A549 treated with dexamethasone at 1 μM for 4 hours (cell line): ENCODE measurements at places on chromosomes 1 and 21. TPM values are rescaled to one million over a fixed set of nuclear protein-coding genes. Genes with fewer than 3 reads are reported as not detected.

The OR2M3 gene
- total RNA-seq, result not detected in 5 replicates

The KRTAP12-2 gene
- total RNA-seq, result not detected in 5 replicates

The ZNF691 gene
- total RNA-seq, result 6.7 to 8.2 TPM (median 7.4 TPM) in 5 replicates

The BSND gene
- 0.01 TPM in 1 of 5 replicates, not detected in the others for total RNA-seq

The ATP1A2 gene
- 0.05 to 0.19 TPM (median 0.08 TPM) in 5 replicates for total RNA-seq

The ICOSLG gene
- total RNA-seq, result 4.0 to 5.6 TPM (median 4.5 TPM) in 5 replicates

The FMO5 gene
- 0.17 to 0.46 TPM (median 0.39 TPM) in 5 replicates for total RNA-seq

The BACH1 gene
- total RNA-seq, result 4.3 to 7.7 TPM (median 5.4 TPM) in 5 replicates

The DRAXIN gene
- total RNA-seq, result 0.03 to 0.11 TPM (median 0.06 TPM) in 5 replicates

The CACHD1 gene
- 1.3 to 1.6 TPM (median 1.5 TPM) in 5 replicates for total RNA-seq

The NKAIN1 gene
- total RNA-seq, result 1.0 to 1.4 TPM (median 1.1 TPM) in 5 replicates

The TCHH gene
- 0.25 to 0.33 TPM (median 0.26 TPM) in 5 replicates for total RNA-seq

The SLC27A3 gene
- total RNA-seq, result 1.1 to 2.0 TPM (median 1.5 TPM) in 5 replicates

The PYHIN1 gene
- total RNA-seq, result not detected in 5 replicates

The ZYG11A gene
- 2.0 to 2.9 TPM (median 2.5 TPM) in 5 replicates for total RNA-seq

The UROD gene
- 42.4 to 50.3 TPM (median 44.4 TPM) in 5 replicates for total RNA-seq

The UBL4B gene
- not detected in 5 replicates for total RNA-seq

The RBP7 gene
- 4.5 to 6.1 TPM (median 5.4 TPM) in 5 replicates for total RNA-seq

The ZMYND12 gene
- 0.27 to 0.69 TPM (median 0.39 TPM) in 5 replicates for total RNA-seq

The CADM3 gene
- total RNA-seq, result 0.12 to 0.26 TPM (median 0.21 TPM) in 5 replicates

The ARMH1 gene
- 0.35 to 1.2 TPM (median 0.71 TPM) in 5 replicates for total RNA-seq

The GJC2 gene
- 0.14 to 0.47 TPM (median 0.27 TPM) in 5 replicates for total RNA-seq

The HMGN1 gene
- total RNA-seq, result 164 to 215 TPM (median 171 TPM) in 5 replicates
